Subcutaneous adipose tissue (tissue), 4 donors: ENCODE measurements at places on chromosomes 7 and 10. TPM values are rescaled to one million over a fixed set of nuclear protein-coding genes. Genes with fewer than 3 reads are reported as not detected.

PIK3CG gene
- total RNA-seq: 5.7 TPM

NKX1-2 gene
- not detected for total RNA-seq

PILRA gene
- total RNA-seq: 10.8 TPM

TSPAN13 gene
- total RNA-seq: 68.9 TPM

TRPV5 gene
- total RNA-seq: not detected

CARD11 gene
- total RNA-seq: 1.2 TPM

SLC13A4 gene
- total RNA-seq: not detected

TUBB8 gene
- total RNA-seq: not detected

OR2A7 gene
- 4.9 TPM for total RNA-seq

SLC29A4 gene
- total RNA-seq: 33.5 TPM

RPEL1 gene
- not detected for total RNA-seq

H2BK1 gene
- total RNA-seq: not detected

ELMO1 gene
- total RNA-seq: 128 TPM

LIPJ gene
- 2.2 TPM for total RNA-seq

CH25H gene
- total RNA-seq: 4.6 TPM

FAM25A gene
- total RNA-seq: not detected

CYP3A4 gene
- total RNA-seq: not detected

SPDYE11 gene
- not detected for total RNA-seq

IQUB gene
- total RNA-seq: 1.1 TPM

CALML5 gene
- total RNA-seq: not detected

LYZL2 gene
- not detected for total RNA-seq

CISD1 gene
- 13.7 TPM for total RNA-seq

PIP gene
- total RNA-seq: not detected

STX1A gene
- total RNA-seq: 2.4 TPM
